Karpas-422 (cell line): ENCODE measurements at places on chromosomes 2 and 18.
A peak's percentile ranks its signal among the peaks of the same experiment; 100 is the strongest.

GRCh38 chr2:169512525-169512924, 3.0 kb downstream of the KLHL41 start:
- no peak overlapping the region for H3K27ac ChIP-seq
- no peaks in the 10 kb centered on the region for H3K27me3 ChIP-seq
- no peak for DNase-seq
- H3K4me3 ChIP-seq = no peak overlapping the region
- no peaks in the 10 kb centered on the region for H3K36me3 ChIP-seq
- H3K4me1 ChIP-seq = peaks cover 14% of the 10 kb centered on the region

GRCh38 chr2:10839813-10840212, 27.2 kb upstream of the PDIA6 start:
- 0 out of 2 replicates have a peak, but pooled peaks cover 3% of the 10 kb centered on the region for H3K4me1 ChIP-seq
- no peaks in the 10 kb centered on the region for H3K36me3 ChIP-seq
- H3K27ac ChIP-seq = no peak overlapping the region
- DNase-seq = no peak

GRCh38 chr2:226687641-226688253, 111.9 kb downstream of the IRS1 start:
- H3K4me3 ChIP-seq = no peak overlapping the region
- H3K4me1 ChIP-seq = no peaks in the 10 kb centered on the region
- H3K27ac ChIP-seq = no peak overlapping the region

DNA sequence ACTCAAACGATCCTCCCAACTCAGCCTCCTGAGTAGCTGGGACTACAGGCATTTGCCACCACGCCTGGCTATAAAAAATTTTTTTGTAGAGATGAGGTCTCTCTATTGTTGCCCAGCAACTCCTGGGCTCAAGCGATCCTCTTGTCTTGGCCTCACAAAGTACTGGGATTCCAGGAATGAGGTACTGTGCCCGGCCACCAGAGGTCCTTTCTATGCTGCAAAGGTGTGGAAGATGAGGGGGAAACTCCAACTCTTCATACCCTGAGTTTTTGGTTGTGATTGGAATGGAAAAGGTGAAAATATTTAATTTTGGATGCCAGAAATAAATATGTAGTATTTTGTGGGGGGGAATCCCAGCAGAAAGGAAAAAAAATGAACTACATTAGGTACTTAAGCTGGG, 36.0 kb downstream of the MRPL33 start:
- no peaks in the 10 kb centered on the region for H3K4me1 ChIP-seq
- no peaks in the 10 kb centered on the region for H3K36me3 ChIP-seq
- peak; percentile 53 for DNase-seq
- H3K4me3 ChIP-seq = no peak overlapping the region
- no peak overlapping the region for H3K27ac ChIP-seq

DNA sequence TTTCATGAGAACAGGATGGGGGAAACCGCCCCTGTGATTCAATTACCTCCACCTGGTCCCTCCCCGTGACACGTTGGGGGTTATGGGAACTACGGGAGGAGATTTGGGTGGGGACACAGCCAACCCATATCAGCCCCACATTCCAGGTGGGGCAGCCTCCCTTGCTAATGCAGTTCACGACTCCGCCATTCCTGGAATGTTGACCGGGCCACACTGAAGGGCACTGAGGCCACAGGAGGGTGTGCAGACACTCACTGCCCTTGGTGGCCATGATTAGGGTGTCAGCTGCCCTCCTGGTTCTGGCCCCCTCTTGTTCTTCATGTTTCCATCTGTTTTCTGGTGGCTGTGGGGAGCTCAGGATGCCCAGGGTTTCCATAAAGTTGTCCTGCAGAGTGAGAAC, 176.3 kb downstream of the TWIST2 start:
- no peak overlapping the region for H3K4me3 ChIP-seq
- no peaks in the 10 kb centered on the region for H3K27me3 ChIP-seq
- H3K27ac ChIP-seq = no peak overlapping the region
- H3K4me1 ChIP-seq = no peaks in the 10 kb centered on the region
- DNase-seq = no peak

- H3K4me1 ChIP-seq = no peaks in the 10 kb centered on the region
- DNase-seq = no peak
- H3K36me3 ChIP-seq = no peaks in the 10 kb centered on the region
- no peaks in the 10 kb centered on the region; the same call in 1 of the 2 replicates for H3K27me3 ChIP-seq
- no peak overlapping the region for H3K27ac ChIP-seq
Measured at GRCh38 chr2:85770369-85770768, 16.6 kb downstream of the ATOH8 start.

GRCh38 chr2:225328192-225328591, 71.3 kb upstream of the NYAP2 start:
- no peaks in the 10 kb centered on the region for H3K27me3 ChIP-seq
- H3K36me3 ChIP-seq = no peaks in the 10 kb centered on the region
- no peak overlapping the region for H3K27ac ChIP-seq
- no peaks in the 10 kb centered on the region for H3K4me1 ChIP-seq

DNA sequence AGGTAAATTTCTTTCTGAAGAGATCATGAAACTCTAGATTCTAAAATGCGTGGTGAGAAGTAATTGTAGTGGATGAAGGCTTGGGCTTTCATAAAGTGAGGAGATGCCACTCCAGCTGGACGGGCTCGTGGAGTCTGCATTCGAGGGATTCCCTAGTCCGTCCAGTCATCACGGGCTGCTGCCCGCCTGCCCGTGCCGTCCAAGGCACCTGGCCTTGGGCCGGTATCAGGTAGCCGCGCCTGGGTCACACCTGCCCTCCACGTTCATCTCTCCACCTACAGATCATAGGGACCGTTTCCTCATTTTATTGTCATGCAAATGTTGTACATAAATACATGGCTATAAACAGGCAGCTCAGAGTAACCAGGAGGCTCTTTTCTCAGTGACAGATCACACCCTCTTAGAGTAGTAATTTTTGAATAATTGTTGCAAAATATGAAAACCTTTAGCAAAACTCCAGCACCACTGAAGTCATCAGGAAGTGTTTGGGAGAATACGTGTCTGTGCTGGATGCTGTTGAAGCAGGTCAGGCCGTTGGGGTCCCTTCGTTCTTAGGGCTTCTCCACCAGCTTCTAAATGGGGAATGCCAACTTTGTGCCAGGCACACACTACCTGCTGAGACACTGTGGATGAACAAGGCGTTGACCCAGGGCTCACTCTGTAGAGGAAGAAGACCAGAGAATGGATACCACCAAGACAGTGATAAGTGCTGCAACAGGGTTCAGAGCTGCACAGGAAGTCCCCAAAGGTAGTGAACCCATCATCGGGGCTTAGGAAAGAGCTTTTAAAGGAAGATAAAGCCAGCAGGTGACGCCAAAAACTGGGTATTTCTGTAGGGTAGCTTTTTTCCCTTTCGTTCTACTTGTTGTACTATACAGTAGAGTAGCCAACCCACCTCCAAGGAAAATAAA, 112.5 kb downstream of the FAM210A start:
- H3K4me1 ChIP-seq = peaks cover 81% of the 10 kb centered on the region
- no peaks in the 10 kb centered on the region for H3K27me3 ChIP-seq
- H3K4me3 ChIP-seq = peak overlapping the region; percentile 79
- H3K27ac ChIP-seq = peak overlapping the region; percentile 99

GRCh38 chr2:166518634-166519390, 24.8 kb upstream of the SCN7A start:
- H3K4me1 ChIP-seq = no peaks in the 10 kb centered on the region
- no peak overlapping the region for H3K4me3 ChIP-seq
- H3K27ac ChIP-seq = no peak overlapping the region
- no peaks in the 10 kb centered on the region for H3K27me3 ChIP-seq
- H3K36me3 ChIP-seq = no peaks in the 10 kb centered on the region

DNA sequence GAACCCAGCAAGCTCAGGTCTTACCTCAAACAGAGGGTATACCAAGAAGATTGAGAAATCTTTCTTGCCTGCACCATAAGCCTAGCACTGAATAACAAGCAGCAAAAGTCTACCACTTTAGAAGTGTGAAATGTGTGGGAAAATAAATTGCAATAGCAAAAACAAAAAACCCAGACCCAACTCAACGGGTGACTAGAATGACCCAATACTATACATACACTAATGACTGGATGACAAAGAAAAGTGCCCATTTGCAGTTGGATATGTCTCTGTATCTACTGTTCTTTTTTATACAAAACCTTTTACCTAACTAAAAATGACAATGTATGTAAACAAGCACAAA, 950.6 kb downstream of the TRIB2 start:
- no peaks in the 10 kb centered on the region for H3K36me3 ChIP-seq
- no peak for DNase-seq
- no peak overlapping the region for H3K4me3 ChIP-seq
- no peak overlapping the region for H3K27ac ChIP-seq
- H3K4me1 ChIP-seq = no peaks in the 10 kb centered on the region
- no peaks in the 10 kb centered on the region for H3K27me3 ChIP-seq

GRCh38 chr2:134027980-134028379, 225.9 kb upstream of the MGAT5 start:
- H3K4me1 ChIP-seq = no peaks in the 10 kb centered on the region
- no peak overlapping the region for H3K4me3 ChIP-seq
- no peaks in the 10 kb centered on the region for H3K27me3 ChIP-seq
- H3K36me3 ChIP-seq = no peaks in the 10 kb centered on the region
- no peak for DNase-seq

DNA sequence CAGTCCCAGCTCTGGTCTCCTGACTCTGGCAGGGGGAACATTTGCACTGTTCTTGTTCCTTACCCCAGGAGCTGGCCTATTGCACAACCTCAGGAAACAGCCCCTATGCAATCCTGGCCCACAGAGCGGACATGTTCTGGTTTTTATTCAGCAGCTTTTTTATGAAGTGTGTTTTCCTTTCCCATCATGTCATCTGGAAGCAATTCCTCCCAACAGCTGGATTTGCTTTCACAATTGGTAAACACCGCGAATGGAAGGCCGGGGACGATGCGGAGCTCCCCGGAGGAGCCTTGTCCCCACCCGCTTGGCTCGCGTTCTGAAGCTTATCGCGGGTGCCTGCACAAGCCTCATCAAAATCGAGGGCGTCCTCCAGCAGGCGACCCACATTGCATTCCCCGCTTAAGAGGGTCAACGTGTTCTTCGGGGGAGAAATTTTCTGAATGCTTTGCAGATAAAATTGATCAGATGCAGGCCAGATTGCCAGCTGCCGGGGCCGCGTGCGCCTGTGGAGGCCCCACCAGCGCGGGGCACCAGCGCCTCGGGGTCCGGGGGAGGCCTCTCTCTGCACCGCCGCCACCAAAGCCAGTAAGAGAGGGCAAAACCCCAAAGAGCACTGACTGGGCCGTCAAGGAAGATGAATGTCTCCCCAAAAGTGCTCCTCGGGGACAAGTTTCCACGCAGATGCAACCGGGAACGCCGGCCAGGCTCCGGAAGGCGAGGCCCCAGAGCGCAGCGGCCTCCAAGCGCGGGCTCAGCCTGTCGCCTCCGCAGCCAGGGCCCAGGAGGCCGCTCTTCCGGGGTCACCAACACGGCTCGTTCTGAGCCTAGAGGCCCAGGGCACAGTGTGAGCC, 60.3 kb upstream of the SP3 start:
- no peaks in the 10 kb centered on the region for H3K27me3 ChIP-seq
- no peak for DNase-seq
- no peak overlapping the region for H3K4me3 ChIP-seq
- no peak overlapping the region for H3K27ac ChIP-seq
- no peaks in the 10 kb centered on the region for H3K4me1 ChIP-seq
